ENCODE measurements at places on chromosomes 16 and 17.

GRCh38 chr16:518858-519257, 8.7 kb upstream of the CAPN15 start:
- no peak for DNase-seq

DNA sequence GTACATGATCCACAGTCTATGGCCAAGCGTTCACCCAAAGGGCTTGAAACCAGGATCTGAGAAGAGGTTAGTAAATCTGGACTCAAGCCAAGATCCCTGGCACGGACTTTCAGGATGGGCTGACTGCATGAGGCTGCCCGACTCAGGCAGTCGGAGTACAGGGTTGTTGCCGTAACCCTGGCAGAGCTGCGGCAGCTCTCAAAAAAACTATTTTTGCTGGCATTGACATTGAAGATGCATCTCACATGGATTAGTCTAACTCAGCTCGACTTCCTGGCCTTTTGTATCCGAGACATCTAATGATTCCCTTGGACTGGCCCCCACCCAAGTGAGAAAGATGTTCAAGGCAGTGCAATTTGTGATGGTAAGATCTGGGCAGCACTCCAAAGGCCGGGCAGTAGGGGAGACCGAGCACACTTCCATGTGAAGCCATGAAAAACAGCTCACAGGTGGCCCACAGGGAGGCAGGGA, 6.2 kb downstream of the SLC47A1 start:
- no peak for DNase-seq

DNA sequence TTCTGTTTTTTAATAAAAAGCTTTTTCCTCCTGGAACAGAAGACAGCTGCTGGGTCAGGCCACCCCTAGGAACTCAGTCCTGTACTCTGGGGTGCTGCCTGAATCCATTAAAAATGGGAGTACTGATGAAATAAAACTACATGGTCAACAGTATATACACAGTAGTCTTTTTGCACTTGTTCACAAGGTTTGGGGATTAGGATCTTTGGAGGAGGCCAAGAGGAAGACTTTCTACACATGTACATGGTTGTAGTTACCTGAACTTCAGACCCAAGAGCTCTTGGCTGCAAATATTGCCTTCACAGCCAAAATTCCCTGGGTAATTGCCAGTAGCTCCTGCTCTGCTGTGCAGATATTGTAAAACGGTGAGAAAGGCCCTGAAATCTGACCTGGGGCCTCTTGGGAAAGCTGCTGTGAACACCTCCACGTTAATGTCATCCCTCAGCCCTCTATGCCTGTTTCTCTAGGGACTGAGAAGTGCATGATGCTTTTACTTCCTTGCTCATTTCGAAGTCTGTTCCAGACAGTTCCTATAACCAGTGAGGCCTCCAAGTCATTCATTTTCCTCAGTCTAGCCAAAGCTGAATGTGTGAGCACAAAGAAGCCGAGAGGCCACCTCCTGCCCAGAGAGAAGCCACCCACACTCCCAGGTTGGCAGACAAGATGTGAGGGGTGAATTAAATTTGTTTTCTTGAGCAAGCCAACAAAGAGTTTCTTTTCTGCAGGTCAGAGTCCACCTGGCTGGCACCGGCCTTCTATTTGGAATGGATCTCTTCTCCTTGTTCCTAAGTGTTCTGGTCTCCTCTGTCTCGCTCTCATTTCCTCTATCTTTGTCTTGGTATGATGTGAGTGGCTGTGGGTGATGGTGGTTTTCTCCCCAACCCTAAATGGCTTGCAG, 15.9 kb downstream of the ANKRD40 start:
- no peak for DNase-seq

DNA sequence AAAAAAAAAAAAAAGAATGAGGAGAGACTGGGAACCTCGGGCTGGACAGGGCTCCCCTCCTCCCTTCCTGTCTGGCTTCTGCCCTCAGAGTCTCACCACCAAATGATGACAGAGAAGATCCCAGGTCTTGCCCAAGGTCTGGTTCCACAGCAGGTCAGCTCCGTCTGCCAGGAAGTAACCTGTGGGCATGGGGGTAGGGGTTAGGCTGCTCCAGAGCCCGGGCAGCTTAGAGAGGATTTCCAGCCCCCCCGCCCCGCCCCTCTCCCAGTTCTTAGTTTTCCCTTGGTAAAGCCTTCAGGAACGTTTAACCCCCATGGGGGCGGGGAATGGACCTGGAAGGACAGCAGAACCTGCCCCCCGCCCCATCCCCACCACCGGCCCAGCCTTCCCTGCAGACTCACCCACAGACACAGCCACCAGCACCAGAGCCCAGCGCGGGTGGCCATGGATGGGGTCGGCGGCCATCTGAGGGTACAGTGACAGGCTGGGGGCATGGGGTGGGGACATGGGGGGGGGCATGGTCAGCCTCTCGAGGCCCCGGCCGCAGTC, 700 bp downstream of the TLCD2 start:
- DNase-seq: no peak

DNA sequence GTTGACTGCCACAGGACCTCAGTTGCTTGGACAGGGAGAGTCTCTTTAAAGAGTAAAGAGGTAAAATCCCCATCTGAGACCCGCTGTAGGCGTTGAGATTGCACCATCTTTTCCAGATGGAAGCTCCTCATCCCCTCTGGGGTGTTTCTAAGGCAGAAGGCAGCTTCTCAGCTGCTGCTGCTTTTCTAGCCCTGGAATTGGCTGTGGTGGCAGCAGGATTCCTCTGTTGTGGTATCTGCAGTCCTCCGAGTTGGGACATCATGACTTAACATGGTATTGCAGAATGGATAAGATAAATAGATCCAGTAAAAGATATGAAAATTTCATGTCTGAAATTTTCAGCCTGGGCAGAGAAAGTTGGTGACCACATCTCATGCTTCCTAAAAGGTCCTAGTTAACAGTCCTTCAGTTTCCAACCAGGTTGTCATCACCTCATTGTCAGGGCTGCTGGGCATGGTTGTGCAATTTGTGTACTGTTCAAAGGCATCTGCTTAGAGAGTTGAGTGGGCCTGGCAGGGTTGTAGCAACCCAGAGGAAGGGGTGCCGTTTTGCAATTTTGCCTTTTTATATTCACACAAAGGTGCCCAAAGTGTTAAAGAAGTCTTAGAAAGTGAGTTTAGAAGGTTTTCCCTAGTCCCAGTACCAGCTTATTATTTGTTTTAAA, 150.4 kb downstream of the SPECC1 start:
- no peak for DNase-seq

- DNase-seq: no peak
These were observed 5.8 kb downstream of the MPRIP start for GRCh38 chr17:17048106-17048505.

All from GM13977 (cell line).